ENCODE measurements at places on chromosomes 13 and 19. TPM values are rescaled to one million over a fixed set of nuclear protein-coding genes. Genes with fewer than 3 reads are reported as not detected.

AP1M2 gene
- total RNA-seq = 43.9 TPM

COLGALT1 gene
- 98.8 TPM for total RNA-seq

FCAR gene
- total RNA-seq = not detected

FLT1 gene
- 2.2 TPM for total RNA-seq

ZNF730 gene
- total RNA-seq = 0.86 TPM

KLK3 gene
- total RNA-seq = not detected

COX7A1 gene
- not detected for total RNA-seq

C19orf33 gene
- 169 TPM for total RNA-seq

B3GNT3 gene
- total RNA-seq = 41.7 TPM

GADD45B gene
- 137 TPM for total RNA-seq

HSPB6 gene
- not detected for total RNA-seq

COL5A3 gene
- 0.12 TPM for total RNA-seq

NLRP11 gene
- total RNA-seq = 0.23 TPM

SLITRK1 gene
- total RNA-seq = not detected

PSG11 gene
- total RNA-seq = not detected

ZNF586 gene
- total RNA-seq = 13.1 TPM

GRCh38 chr19:34962687-34963572, 1.1 kb downstream of the ZNF792 start:
- peak; percentile 14 for DNase-seq

- no peak for DNase-seq
These were observed 4.1 kb downstream of the IRS2 start for GRCh38 chr13:109782066-109782822.

- DNase-seq = no peak
These were observed 36.3 kb downstream of the FLT1 start for GRCh38 chr13:28458608-28459007.

- DNase-seq = no peak
These were observed 17.7 kb downstream of the MIER2 start for GRCh38 chr19:326871-327270.

- DNase-seq = no peak
These were observed 75.1 kb downstream of the C13orf42 start for GRCh38 chr13:51035978-51036377.

DNA sequence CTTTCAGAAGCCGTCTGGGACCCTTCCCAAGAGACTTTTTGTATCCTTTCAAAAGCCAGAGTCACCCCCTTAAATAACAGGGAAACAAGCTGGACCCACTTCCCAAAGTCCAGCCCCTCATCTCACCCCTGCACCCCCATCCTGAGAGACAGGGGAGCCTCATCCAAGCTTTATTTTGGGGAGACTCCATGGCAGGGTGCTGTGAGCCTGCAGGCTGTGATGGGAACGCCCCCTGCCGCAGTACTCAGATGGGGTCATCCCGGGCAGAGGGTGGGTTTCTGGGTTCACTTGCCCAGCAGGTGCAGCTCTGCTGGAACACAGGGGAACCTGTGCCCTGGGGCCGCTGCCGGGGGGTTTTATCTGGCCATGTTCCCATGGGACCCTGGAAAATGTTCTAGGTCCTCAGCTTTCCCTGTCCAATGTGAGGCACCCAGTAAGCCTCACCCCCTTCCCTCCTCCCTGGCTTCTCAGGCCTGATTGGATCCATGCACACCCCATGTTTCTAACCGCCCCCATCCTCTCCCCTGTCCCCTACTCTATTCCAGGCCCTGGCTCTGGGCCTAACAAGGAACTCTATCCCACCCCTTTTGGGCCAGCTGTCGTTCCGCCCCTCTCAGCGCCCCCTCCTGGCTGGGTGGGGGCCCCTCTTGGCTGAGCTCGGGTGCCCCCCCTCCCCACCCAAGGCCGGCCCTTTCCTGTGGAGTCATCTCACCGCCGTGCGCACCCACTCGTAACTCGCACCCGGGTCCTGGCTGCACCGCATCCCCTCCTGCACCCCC, 1.0 kb downstream of the HIF3A start:
- DNase-seq = no peak

GRCh38 chr19:18895038-18895823, 727 bp downstream of the CERS1 start:
- DNase-seq = peak; percentile 53

DNA sequence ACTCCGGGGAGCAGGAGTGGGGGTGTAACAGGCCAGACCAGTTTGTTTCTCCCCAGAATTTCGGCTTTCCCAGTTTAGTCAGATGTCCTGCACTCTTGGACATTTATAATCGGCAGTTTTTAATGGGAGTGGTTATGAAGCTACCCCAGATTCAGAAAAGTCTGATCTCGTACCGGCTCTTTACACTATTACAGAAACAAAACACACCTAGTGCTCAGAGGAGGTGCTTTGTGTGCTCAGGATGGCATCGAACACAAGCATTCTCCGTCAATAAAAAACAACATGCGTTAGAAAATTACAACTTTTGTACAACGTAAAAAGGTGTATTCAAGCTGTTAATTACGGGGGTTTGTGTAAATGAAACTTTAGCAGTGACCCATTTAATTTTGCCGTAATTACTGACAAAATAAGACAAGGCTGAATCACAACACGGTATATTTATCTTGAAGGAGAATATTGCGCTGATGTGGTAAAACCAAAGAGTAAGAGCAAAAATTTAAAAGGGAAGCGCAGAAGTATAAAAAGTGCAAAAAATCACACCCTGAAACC, 6.6 kb upstream of the SOX1 start:
- DNase-seq = no peak

- no peak for DNase-seq
These were observed 2.4 kb upstream of the FLT1 start for GRCh38 chr13:28497143-28497876.

DNA sequence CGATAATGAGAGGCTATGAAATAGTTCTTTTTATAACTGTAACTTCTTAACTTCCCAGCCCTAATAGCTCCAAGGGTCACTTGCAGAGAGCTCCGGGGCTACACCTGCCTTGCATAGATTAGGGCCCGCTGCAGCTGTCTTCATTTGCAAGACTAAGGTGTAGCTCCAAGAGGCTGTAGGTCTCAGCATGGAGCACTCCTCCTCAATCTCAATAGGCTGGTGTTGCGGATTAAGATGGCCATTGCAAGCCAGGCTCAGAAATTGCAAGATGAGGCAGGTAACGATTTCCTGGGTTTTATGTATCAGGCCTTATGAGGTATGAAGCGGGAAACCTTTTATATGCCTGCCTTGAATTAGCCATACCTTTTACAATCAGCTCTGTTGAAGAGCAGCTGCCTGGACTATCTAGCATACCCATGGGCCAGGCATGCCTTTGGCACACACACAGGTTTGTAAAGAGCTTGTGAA, 185.7 kb downstream of the TM9SF2 start:
- DNase-seq = no peak

DNA sequence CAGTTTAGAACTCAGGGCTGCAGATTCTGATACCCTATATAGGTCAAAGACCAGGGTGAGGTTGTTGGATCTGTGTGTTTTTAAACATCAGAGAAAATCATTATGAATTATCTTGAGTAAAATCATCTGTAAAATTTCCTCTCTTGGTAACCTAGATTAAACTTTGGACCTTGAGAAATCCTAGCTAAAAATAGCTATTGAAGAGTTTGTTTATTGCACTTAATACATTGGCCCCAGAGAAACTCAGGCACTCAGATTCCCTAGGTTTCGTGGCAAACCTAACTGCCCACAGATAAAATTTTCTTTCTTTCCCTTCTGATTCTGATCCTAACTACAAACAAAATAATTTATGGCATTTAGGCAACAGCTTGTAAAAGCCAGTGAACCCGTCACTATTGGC, 102.3 kb downstream of the GPC6 start:
- DNase-seq = no peak

GRCh38 chr19:10288662-10289166, 1.0 kb upstream of the ICAM5 start:
- DNase-seq = peak; percentile 57

GRCh38 chr19:42301646-42302203, at the start of gene PRR19:
Gene PRR19 (plus strand): TSS chr19:42302132. CDS start chr19:42309585, 7,453 bp downstream.
- no peak for DNase-seq

DNA sequence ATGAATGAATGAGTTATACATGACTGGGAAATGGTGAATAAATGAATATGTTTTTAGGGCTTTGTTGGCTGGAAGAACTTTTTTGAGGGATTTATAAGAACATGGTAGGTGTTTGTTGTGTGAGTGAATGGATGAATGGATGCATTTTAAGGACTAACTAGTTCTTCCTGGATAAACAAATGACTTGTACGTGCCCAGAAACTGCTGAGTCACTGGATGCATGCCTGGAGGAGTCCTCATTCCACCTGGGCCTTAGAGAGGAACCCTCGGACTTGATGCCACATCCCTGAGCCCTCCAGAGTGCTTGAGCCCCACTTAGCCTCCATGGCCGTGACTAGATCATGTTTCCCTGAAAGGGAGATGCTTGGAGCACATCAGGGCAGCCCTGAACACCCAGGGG, 153.4 kb downstream of the DPF1 start:
- peak; percentile 70 for DNase-seq

- peak; percentile 48 for DNase-seq
These were observed 30.7 kb downstream of the HTR2A start for GRCh38 chr13:46866150-46866549.

DNA sequence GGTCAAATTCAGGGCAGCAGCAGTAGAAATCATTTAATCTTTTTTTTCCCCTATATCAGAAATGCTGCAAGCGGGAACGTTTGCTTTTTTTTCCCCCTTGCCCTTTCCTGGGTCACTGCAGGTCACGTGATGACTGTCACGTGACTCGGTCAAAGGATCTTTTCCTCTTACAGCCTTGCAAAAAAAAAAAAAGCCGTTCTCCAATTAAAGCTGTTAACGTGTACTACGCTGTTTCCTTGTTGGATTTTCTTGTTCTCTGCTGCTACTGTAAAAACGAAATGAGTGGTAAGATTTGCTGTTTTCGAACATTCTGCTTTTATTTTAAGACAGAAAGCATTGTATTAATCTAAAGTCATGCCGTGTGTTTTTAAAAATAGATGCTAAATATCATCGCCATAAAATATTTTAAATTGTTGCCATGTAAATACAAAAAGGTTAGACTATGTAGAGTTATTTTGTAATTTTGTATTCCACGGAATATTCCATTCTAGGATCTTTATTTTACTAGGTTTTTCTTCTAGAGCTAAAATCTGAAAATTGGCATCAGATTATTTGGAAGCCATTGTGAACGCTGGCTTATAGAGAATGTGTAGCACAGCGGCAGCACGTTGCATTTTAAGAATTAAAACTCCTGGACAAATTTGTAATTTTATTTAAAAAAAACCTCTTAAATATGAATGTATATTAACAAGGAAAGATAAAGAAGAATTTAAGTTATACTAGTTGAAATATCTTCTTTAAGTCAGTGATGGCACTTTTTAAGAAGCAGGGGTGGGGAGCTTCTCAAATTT, 109.8 kb upstream of the MLNR start:
- DNase-seq = peak; percentile 69

DNA sequence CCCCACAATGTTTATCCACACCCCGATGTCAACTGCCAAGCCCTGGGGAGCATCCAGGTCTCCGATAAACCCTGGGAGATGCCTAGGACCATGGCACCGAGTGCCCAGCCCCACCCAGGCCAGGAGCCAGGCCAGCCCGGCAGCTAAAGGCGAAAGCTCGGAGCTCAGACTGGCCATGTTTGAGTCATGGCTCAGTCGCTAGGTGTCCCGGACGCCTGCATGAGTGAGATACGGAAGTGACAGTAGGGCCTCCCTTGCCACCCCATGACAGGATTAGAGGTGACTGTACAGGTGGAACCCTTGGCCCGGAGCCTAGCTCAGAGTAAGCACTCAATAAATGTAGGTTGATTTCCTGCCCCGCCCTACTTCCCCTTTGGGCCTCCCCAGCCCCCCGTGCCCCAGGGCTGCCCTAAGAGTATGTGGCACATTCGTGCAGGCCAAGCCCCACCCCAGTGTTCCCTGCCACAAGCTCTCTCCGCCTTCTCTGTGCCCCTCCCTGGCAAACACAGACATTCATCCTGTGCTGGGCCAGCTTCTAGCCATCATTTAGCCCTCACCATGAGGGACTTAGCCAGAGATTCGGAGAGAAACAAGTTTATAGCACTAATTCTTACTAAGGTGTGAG, 5.8 kb upstream of the TPM4 start:
- peak; percentile 98 for DNase-seq

GRCh38 chr19:52212572-52213255, 22.9 kb downstream of the PPP2R1A start:
- no peak for DNase-seq

- peak; percentile 48 for DNase-seq
These were observed 954.7 kb downstream of the SLITRK6 start for GRCh38 chr13:84844473-84844872.

- DNase-seq = peak; percentile 41
These were observed 15.9 kb downstream of the CBY2 start for GRCh38 chr13:45718063-45718462.

DNA sequence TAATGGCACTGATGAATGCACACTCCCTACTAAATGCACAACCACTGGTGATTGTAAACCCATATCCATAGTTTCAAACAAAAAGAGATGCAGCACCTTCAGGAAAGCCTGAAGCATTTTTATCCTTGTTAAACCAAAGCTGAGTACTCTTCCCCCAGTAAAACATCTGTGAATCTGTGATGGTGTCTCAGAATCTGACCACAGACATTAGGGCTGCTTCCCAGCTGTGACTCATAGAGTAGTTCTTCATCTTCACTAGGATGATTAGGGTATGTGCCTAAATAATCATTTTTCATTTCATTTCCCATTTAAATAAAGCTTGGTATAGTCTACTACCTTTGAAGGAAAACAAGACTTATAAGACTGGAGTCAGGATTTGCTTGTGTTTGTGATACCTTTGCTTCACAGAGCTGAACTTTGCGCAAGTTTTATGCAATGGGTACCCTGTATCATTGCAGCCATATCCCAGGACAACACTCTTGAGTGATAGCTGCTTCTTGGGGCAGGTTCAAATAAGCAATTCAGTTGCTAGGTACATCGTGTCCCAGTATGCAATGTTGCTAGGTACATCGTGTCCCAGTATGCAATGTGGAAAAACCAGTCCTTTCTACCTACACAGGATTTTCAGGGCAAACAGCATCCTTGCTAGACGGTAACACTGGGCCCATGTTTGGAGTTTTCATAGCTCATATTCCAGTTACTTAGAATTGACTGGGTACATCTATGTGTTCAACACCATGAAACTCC, 277.1 kb downstream of the IRS2 start:
- DNase-seq = peak; percentile 38

- no peak for DNase-seq
These were observed 1460.3 kb upstream of the SLC10A2 start for GRCh38 chr13:104526561-104526960.

DNA sequence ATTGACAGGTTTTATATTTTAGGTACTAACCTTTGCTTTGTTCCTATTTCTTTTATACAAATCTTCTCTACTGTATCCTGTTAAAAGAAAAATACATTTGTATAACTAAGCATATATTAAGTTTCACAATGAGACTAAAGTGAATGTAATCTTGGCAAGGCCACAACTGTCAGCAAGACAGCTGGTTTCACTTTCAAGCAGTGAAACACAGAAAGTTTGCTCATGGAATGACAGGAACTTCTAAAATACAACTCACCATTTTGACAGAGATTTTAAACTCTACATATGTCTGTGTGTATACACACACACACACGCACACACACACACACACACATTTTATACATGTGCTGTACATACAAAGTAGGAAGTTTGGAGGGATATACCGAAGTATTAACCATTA, 53.3 kb downstream of the PARP4 start:
- no peak for DNase-seq

Data from PC-3 (cell line).